ENCODE measurements at places on chromosomes 12 and 14. TPM values are rescaled to one million over a fixed set of nuclear protein-coding genes. Genes with fewer than 3 reads are reported as not detected.

The SMCO2 gene
- total RNA-seq, result 0.80 TPM

The SETD3 gene
- 64.0 TPM for total RNA-seq

The PTPRB gene
- 1.1 TPM for total RNA-seq

The C1S gene
- 7.3 TPM for total RNA-seq

The NANOG gene
- 229 TPM for total RNA-seq

The NRIP2 gene
- total RNA-seq, result not detected

The GAS2L3 gene
- 19.1 TPM for total RNA-seq
